ENCODE measurements at places on chromosomes 4 and X.

DNA sequence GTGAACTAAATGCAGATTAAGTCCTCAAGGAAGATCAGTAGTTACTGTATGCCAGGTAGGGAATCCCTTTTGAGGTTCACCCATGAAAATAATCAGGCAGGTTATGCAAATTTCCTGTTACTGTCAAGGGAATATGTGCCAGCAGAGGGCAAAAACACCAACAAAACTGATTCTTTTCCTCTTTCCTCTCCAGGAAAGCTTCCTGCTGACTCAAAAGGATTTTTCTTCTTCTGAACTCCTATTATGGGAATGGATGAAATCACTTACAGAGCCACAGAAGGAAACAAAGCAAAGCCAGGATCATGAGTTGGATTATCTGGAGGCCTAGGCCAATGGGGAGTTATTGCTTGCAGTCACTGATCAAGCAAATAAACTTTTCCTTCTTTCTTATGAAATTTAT, 49.7 kb downstream of the TMPRSS11F start:
- peak; percentile 25 for DNase-seq

DNA sequence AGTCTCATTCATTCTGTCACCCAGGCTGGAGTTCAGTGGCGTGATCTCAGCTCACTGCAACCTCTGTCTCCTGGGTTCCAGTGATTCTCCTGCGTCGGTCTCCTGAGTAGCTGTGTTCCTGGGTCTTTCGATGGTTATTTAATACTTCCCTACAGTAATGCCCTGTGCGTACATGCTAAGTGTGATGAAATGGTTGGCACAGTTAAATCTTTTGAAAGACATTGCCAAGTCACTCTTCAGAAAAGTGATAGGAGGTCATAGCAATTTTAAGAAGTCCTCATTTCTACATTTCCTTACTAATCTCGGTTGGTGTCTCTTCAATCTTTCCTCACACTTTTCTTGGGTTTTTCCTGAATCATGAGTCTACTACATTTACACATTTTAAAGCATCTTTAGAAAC, 14.4 kb downstream of the HTT-AS start:
- no peak for DNase-seq

GRCh38 chrX:148156986-148157385, 175.8 kb downstream of the FMR1NB start:
- DNase-seq: no peak

DNA sequence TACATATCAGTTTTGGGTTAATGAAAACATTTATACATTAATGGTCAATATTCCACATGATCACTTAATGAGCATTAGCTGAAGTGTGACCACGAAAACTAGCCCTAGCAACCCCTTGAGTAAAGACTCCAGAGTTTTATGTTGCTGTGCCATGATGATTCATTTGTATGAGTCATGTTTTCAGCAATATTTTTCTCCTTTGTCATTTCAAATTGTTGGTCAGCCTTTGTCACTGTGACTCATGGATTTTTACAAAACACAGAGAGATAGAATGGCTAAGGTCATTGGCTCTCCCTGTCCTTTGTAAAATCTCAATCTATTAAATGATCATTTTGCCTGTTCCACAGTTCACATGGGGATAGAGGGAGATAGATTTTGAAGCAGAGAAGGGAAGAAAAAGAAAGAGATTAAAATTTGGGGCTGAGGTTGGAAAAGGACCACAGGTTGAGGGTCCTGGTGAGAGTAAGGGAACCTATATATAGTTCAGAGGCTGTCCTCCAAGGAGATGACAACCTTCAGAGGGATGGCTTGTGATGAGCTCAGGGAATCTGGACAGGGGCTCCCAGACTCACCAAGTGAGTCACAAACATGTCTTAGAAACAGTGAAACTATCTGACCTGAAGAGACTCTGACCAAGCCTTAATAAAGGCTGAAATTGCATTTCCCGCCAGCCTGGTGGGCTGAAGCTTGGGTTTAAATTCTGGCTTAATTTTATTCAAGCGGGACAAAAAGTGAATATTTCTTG, 25.6 kb downstream of the NR0B1 start:
- DNase-seq: no peak

DNA sequence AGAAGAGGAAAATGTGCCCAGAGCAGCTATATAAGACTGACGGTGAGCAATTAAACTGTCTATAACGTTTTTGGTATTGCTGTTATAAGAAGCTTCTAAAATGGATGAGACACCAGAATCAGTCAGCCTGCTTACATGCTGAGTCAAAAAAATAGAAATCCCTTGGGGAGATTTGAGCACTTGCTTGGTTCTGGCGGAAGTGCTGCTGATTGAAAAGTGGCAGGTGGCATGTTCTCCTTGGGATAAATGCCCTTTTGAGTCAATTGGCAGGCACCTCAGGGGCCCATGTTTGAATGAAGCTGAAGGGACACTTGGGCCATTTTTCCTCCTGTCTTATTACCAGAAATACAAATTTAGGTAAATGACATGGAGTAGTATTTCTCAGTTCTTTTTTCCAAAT, 148.7 kb downstream of the PTCHD1 start:
- DNase-seq: no peak

- no peak for DNase-seq
These were observed 80.0 kb downstream of the ARSJ start for GRCh38 chr4:113899271-113900070.

- peak; percentile 1 for DNase-seq
These were observed 22.9 kb upstream of the TMEM255A start for GRCh38 chrX:120334151-120334550.

- peak; percentile 77 for DNase-seq
These were observed 674 bp downstream of the SH3D19 start for GRCh38 chr4:151324752-151325110.

GRCh38 chrX:150504397-150505182, 63.8 kb upstream of the MTM1 start:
- no peak for DNase-seq

DNA sequence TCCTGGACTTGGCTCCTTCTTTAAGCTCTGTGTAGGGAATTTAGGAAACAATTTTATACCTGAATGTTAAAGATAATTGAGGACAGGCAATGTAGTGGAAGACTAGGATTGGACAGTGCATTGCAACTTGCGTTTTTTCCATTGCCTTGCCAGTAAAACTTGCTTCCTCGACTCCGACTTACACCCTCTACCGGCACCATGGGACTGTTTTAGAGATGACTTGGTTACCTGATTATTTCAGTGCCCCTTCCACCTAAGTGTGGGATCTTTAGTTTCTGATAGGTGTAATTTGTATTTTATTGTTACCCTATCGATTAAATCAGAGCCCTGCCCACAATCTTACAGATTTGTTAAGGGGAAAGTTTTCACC, 1.2 kb downstream of the PRPS1 start:
- DNase-seq: peak; percentile 36

GRCh38 chr4:20462426-20463175, 210.9 kb downstream of the SLIT2 start:
- DNase-seq: no peak

DNA sequence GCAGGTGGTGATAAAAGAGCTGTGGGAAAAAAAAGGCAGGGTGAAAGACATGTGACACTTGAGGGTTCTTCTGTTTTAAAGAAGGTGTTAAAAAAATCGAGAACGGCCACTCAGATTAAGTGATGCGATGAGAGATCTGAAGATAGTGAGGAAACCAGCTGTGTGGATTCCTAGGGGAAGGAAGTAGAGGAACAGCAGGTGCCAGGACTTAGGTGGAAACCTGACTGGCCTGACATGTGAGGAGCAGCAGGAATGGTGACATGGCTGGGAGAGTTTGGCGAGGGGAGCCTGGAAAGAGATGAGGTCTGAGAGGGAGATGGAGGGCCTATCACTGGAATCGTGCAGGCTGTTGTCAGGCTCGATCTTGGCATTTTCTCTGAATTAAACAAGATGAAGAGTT, 55.5 kb downstream of the BMPR1B start:
- DNase-seq: no peak

DNA sequence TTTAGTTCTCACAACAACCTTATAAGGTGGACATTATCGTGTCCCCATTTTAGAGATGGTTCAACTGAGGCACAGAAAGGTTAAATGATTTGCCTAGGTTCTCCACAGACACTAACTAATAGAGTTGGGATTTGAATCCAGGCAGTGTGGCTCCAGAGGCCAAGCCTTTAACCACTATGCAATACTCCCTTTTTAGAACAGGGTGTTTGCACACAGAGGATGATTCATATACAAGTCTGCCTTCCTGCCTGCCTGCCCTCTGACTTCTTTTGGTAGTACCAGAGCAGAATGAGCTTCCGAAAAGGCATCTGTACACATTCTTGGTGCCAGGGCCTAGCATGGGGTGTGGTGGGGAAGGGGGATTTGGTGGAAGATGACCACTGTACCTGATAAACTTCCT, 150.8 kb upstream of the ARHGEF9 start:
- no peak for DNase-seq
